ENCODE measurements at places on chromosomes 12 and 14. TPM values are rescaled to one million over a fixed set of nuclear protein-coding genes. Genes with fewer than 3 reads are reported as not detected.

The BIN2 gene
- total RNA-seq: 5.6 TPM

The SLC8A3 gene
- 3.5 TPM for total RNA-seq

The OTOGL gene
- total RNA-seq: 0.30 TPM

The KCNC2 gene
- total RNA-seq: 0.20 TPM

The SMCO3 gene
- 0.39 TPM for total RNA-seq

The DPPA3 gene
- not detected for total RNA-seq
